ENCODE measurements at places on chromosomes 3 and 15. TPM values are rescaled to one million over a fixed set of nuclear protein-coding genes. Genes with fewer than 3 reads are reported as not detected.
A peak's percentile ranks its signal among the peaks of the same experiment; 100 is the strongest.

DNA sequence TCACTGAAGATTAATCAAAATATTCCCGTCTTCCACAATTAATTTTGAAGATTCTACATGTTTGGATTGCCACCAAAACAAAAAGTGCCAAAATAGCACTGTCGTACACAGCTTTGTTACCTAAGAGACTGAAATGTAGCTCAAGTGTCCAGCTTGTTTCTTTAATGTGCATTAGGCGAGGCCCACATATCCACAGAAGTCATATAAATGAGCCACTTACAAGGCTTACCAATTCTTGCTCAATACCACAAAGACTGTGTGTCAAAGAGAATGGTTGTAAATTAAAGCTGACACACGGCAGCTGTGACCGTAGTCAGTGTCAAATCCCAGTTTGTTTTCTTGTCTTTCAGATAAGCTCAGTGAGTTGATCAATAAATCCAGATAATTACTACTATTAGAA is 639.4 kb upstream of the TBL1XR1 start:
- H3K27me3 ChIP-seq: no peaks in the 10 kb centered on the region
- DNase-seq: no peak
- no peak overlapping the region for H3K27ac ChIP-seq
- no peak overlapping the region for H3K4me3 ChIP-seq
- peaks cover 2% of the 10 kb centered on the region for H3K4me1 ChIP-seq
- H3K36me3 ChIP-seq: no peaks in the 10 kb centered on the region

PODXL2 gene
- 1.1 TPM for total RNA-seq

- no peaks in the 10 kb centered on the region for H3K36me3 ChIP-seq
- H3K27ac ChIP-seq: no peak overlapping the region
- no peaks in the 10 kb centered on the region for H3K4me1 ChIP-seq
- no peak overlapping the region for H3K4me3 ChIP-seq
- H3K27me3 ChIP-seq: no peaks in the 10 kb centered on the region
- no peak for DNase-seq
Measured at GRCh38 chr3:35602395-35602936, 36.9 kb upstream of the ARPP21 start.

- no peaks in the 10 kb centered on the region for H3K36me3 ChIP-seq
- DNase-seq: peak; percentile 40
- no peak overlapping the region for H3K4me3 ChIP-seq
- H3K27ac ChIP-seq: no peak overlapping the region
Measured at GRCh38 chr3:61530355-61530754, 31.0 kb upstream of the PTPRG start.

GRCh38 chr3:149251186-149251585 is 29.6 kb upstream of the CP start:
- peaks cover 10% of the 10 kb centered on the region for H3K27me3 ChIP-seq
- no peak for DNase-seq
- no peak overlapping the region for H3K4me3 ChIP-seq
- H3K36me3 ChIP-seq: no peaks in the 10 kb centered on the region
- H3K4me1 ChIP-seq: peaks cover 20% of the 10 kb centered on the region

- DNase-seq: no peak
- H3K27ac ChIP-seq: no peak overlapping the region
- H3K4me1 ChIP-seq: no peaks in the 10 kb centered on the region
- H3K4me3 ChIP-seq: no peak overlapping the region
Measured at GRCh38 chr3:180523040-180523439, 78.9 kb upstream of the TTC14 start.
